NCI-H1417 treated with DMSO at 0.1 percent for 48 hours (cell line): ENCODE measurements at places on chromosomes 6 and 20.

DNA sequence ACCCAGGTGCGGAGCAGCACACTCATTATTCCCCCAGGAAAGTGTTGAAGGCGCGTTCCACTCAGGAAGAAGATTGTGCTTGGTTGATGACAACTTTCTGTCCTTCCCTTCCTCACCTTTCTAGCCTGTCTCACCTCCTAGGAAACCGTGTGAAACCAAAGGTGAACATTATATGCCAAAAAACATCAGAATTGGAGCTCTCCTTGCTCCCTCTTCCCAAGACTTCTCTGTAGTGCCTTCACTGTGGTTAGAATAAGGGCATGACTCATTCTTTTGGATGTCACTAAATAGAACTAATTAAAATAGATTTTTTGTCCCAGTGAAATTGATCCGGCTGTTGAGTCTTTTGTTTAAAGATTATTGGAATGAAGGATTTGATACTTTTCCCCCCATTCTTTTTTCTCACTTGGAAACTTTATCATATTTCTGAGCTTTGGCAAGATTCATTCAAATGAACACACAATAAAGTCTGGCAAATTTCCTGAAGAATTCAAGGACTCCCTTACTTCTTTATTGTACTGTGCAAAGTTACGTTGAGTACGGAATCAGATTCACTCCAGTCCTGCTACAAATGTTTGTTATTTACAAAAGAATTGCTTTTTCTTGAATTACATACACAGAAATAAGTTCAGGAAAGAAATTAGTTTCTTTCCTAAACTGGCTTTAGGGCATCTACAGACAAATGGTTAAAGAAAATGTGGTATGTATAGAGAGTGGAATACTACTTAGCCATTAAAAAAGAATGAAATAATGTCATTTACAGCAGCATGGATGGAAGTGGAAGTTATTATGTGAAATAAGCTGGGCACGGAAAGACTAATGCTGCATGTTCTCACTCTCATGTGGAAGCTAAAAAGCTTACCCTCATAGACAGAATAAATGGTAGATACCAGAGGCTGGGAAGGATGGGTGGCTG is 142.8 kb upstream of the AKAP12 start:
- no peak for DNase-seq

DNA sequence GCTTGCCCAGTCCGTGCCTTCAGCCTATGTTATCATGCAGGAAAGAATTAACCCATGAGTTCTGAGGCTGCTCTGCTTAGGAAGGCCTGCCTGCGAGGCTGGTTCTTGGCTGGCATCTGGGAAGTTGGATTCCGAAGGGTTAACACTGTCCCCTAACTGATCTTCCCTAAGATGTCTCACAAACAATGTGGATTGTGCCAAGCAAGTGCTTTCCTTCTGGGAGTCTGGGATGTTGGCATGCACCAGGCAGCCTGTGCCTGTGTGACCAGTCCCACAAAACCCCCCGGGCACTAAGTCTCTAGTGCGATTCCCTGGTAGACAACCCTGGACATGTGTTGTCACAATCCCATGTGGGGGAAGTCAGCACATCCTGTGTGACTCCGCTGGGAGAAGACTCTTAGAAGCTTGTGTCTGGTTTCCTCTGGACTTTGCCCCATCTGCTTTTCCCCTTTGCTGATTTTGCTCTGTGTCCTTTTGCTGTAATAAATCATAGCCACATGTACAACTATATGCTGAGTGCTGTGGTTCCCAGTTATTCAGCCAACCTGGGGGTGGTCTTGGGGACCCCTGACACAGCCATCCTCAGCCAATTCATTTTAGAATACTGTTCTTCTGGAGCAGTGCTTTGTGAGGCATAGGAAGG is 83.8 kb downstream of the SLC22A23 start:
- DNase-seq = no peak

DNA sequence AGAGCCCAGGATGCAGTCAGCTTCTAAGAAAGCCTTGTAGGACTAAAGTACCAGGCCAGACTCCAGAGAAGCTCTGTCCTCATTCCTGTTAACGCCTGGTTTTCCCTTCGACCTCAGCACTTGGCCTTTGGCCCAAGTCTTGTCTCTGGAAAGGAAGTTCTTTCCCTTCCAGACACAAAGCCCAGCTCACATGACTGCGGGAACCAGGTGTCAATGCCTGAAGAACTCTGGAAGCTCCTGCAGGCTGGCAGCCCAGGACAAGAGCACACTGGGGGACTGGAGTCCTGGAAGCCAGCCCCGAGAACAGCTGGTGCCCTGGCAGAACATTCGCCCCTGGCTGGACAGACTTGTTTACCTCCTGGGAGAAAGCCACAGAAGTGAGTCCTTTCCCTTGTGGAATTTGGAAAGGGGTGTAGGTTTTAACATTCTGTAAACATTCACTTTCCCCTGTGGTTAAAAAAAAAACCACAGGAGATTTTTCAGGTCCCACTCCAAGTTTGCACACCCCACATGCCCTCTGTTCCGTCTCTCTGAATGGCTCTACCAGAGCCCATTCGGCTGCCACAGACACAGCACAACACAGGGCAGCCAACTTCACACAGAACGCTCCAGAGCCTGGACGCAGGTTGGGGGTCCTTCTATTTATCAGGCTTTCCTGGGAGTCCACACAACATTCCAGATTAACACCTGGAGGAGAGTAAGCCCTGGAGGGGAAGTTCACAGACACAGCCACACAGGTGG is 18.1 kb downstream of the ACSS1 start:
- DNase-seq = no peak

- no peak for DNase-seq
Measured at GRCh38 chr6:45677381-45678284, 299.9 kb upstream of the SUPT3H start.

- no peak for DNase-seq
Measured at GRCh38 chr20:24722586-24722985, 226.5 kb upstream of the CST7 start.

DNA sequence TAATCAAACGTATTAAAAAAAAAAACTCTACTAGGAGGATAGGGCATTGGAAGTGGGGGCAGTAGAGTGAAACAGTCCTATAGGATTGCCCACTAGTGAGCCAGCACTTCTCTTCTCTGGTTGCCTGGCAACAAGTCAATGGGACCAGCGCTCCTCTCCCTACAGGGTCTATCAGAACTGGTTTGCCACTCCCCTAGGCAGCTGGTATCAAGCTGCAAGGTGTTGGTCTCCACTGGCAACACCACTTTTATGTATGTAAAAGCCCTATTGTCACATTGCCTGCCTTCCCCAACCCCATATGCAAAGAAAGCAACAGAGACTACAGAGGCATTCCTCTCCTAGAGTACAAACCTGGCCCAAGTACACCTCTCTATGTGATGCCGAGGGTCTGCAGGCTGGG is 166.9 kb upstream of the MCHR2 start:
- DNase-seq = no peak

DNA sequence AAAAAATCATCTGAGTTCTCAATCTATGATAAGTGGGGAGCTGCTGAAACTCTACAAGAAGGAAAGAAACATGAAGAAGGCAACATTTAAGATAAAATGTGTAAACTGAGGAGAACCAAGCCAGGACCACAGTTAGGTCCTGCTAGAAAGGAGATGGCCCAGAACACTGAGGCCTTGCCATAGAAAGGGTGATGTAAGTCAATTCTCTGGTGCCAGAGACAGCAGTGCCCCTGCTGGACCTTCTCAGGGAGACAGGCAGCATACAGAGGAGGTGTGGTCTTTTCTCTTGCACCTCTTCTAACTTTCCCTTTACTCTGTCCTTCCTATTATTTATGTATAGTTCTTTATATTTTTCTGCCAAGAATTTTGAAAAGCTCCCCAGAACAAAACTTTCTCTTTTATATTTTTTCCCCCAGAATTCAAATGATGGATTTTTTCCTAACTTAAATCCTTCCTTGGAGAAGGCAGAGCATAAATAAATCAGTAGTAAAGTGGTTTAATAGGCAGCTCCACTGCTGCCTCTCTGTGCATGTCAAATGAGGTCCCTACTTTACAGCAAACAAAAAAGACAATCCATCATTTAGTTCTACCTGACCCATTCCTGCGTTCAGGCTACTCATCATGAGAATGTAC is 9.0 kb downstream of the UQCC2 start:
- DNase-seq = no peak

DNA sequence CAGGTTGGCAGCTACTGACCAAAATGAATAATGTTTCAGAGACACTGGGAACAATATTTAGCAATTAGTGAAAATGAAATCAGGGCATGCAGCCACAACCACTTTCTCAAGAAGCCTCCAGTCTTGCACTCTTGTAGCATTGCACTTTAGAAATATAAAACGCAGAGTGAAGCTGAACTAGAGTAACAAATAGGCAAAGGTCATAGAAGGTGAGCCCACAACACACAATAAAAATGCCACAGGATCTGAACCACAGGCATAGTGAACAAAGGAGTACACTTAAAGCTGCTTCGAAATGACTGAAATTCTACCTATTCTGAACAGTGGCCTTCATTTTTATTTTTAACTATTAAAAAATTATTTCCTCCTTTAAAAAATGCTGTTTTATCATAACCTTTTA is 25.0 kb downstream of the DDO start:
- no peak for DNase-seq
